CMK (cell line): ENCODE measurements at places on chromosomes 4 and X.

DNA sequence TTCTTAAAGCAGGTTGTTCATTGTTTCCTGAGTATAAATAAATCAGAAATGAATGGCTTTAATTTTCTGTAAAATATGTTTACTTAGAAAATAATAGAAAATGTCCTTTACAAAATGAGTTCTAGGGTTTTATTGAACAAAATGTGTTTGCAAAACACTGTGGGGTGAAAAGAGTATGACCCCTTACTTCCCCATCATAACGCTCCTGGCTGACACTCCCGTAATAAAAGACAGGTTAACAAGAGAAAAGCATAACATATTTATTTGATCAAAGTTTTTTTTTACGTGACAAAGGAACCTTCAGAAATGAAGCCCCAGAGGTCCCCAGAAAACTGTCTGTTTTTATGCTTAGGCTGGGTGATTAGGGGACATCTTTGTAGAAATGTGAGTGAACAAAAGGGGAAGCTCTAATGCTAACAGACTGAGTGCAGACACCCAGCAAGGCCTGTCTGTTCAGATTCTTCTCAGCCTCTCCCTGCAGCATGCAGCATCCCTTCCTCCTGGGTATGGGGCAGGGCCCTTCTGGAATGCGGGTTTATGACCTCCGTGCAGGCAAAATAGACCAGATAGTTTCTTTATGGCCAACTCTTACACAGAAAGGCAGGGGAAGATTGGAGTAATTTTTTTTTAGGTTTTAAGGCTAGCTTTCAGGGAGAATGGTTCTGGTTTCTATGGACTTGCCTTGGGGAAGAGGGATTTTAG lies 26.1 kb downstream of the ZFP42 start:
- no peak for DNase-seq

- DNase-seq: no peak
Observed at GRCh38 chr4:138236037-138236436, 6.1 kb downstream of the SLC7A11 start.

DNA sequence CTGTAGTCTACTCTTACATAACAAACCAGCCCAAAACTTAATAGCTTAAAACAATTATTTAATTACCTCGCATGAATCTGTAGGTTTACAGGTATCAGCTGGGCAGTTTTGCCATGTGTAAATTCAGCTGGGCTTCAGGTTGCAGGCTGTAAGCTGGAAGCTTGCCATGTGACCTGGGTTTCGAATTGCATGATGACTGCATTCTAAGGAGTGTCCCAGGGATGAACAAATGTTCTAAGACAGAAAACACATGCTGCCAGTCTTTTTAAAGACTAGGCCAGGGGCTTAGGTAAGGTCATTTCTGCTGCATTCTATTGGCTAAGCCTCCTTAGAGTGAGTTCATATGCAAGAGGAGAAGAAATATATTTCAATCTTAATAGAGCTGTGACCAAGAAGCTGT lies 44.8 kb downstream of the GRIA2 start:
- DNase-seq: no peak

DNA sequence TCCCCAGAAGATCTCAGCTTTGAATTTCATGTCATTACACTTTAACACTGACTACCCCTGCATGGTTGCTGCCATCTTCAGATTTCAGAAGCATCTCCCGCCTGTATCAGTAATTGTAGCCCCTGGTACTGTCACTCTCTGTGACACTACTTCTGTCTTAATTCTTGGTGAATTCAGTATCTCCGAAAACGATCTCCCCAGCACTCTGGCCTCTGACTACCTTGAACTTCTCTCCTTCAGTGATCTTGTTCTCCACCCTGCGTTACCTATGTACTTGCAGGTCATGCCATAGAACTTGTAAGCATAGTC lies 53.8 kb upstream of the ABCG2 start:
- no peak for DNase-seq

DNA sequence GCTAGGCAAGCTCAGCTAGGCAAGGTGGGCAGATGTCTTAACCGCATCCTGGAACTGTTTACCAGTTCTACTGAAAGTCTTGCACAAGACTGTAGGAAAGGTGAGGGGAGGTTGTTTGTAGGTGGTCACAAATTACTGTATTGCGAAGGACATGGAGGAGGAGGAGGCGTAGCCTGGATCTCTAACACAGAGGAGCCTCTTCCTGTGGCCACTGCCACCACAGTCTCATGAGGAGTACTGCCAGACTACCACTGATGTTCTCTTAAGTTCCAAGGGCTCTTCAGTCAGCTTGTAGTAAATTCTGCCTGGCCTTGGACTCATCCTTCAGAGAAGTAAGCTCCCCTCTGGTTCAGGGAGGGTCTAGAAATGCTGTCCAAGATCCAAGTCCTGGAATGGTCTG lies 258.6 kb downstream of the FAT4 start:
- DNase-seq: no peak

DNA sequence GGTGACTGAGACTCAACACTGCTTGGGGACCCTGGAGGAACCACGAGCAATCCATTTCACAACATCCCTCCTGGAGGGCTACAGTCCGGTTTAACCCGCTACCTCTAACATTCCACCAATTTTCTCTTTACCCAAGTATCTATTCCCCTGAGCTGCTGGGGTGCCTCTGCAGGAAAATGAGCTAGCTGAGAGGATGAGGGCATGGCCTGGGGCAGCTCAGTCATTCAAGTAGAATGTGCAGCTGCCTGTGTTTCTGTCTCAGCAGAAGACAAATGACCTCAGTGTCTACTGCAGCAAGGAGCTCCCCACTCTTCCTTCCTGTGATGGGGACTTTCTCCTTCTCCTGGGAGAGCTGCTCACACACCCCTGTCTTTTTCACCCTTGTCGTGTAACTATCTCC lies 120.8 kb downstream of the ZNF518B start:
- DNase-seq: no peak

DNA sequence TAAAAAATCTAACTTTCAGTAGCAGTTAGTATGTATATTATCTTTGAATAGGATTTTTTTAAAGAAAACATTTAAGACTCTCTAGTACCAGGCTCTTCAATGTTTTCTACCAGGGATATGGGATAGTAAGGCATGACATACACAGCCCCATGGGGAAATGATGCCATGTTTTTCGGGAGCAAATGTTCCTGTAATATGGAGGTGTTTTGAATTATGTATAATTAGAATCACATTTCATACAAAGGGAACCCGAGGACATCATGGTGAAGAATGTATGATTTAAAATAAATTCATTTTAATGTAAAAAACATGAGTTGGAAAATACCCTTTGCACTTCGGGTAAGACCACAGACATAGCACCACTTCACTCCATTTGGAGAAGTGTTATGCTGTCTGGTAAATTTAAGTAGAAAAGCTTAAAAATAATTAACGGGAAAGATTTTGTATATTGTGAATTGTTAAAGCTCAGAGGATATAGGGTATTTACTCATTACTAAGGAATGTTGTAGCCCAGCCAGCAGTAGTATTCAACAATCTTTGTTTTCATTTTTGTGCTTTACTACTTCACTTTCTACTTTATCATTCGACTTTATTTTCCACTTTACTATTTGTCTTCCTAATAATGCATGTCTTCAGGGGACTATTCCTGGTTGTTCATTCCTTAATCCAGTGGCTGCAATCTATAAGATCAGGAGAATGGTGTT lies 2050.7 kb downstream of the ARAP2 start:
- DNase-seq: no peak

GRCh38 chr4:153620352-153620751 lies 63.7 kb upstream of the TLR2 start:
- DNase-seq: no peak

- DNase-seq: no peak
Observed at GRCh38 chr4:38360201-38360600, 303.8 kb upstream of the KLF3 start.

GRCh38 chrX:66002824-66003680 lies 36.8 kb downstream of the VSIG4 start:
- no peak for DNase-seq

- no peak for DNase-seq
Observed at GRCh38 chr4:149311076-149311475, 504.6 kb downstream of the IQCM start.

- DNase-seq: no peak
Observed at GRCh38 chr4:28232951-28233350, 1372.3 kb downstream of the STIM2 start.

DNA sequence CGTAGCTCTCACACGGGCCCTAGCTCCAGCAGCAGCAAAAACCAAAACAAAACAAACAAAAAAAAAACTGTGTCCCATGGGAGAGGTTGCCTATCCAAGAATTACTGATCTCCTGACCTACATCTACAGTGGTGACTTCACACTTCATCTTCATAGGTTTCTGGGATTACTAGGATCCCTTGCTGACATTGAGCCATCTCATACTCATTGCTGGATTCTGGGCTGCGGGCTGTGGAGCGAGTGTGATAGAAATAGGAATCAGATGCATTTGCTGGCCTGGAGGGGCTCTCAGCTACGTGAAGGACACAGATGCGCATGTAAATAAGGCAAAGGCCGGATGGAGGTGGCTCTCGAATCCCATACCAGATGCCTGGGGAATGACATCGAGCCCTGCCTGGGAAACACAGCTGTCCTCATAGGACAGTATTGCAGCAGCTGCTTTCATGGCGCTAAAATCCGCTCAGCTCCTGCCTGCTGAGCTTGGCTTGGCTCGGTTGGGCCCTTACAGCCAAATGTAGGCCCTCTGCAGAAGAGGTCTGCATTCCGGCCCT lies 41.7 kb downstream of the CNGA2 start:
- no peak for DNase-seq
